Endothelial cell (in vitro differentiated cells): ENCODE measurements at places on chromosomes 3 and 15. TPM values are rescaled to one million over a fixed set of nuclear protein-coding genes. Genes with fewer than 3 reads are reported as not detected.

- DNase-seq: no peak
These were observed 6.6 kb downstream of the TP63 start for GRCh38 chr3:189637750-189638149.

- no peak for DNase-seq
These were observed 6.3 kb downstream of the PXYLP1 start for GRCh38 chr3:141237701-141238521.

DNA sequence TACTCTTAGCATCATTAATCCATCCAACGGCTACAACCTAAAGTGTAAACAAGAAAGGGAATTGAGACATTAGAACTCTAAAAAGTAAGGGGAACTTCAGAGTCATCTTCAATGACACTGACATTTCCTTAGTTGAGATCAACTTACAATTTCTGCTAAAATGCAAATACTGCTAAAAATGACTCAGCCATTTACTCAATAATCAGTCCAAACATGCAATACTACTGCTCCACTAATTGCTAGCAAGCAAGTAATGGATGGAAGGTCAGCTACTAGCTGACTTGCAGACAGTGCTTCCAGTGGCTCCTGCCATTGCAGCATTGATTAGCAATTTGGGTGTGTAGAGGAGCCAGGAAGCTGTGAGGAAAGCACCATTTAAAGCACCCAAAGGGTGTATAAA, 28.4 kb downstream of the CD200R1L start:
- DNase-seq: no peak

DNA sequence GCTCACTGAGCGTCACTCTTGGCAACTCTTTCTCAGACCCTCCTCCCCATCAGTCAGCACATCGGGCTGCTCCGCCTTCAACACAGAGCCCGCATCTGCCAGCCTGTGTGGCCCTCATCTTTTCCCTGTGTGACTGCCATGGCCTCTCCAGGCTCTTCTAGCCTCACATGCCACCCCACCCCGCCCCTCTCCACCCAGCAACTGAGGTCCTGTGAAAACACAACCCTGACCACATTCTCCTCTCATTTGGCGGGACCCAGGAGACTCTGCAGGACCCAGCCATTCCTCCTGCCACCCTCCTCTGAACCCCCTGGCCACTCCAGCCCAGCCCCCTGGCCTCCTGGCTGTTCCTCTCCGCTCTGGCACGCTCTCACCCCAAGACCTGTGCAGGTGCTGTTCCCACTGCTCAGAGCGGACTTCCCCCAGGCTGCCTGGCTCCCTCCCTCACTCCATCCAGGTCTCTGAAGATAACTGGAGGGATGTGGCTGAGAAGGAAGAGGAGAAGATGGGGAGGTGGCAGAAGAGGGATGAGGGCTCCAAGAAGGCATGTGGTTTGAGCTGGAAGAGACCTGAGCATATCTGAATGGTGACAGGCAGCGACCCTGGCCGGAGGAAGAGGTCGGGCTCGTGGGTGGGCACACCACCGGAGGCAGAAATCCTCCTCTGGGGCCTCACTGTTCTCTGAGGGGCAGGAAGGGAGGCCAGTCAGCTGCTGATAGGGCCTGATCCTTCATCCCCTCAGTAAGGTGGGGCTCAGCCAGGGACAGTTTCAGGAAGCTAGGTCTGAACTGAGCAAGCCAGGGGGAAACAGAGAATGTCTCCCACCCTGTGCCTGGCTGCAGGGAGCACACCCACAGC, 111.2 kb upstream of the RPL32 start:
- DNase-seq: no peak

Gene PLSCR4
- 11.3 TPM for total RNA-seq

GRCh38 chr15:43029476-43029875, 76.4 kb downstream of the UBR1 start:
- DNase-seq: no peak

Gene CORO2B
- total RNA-seq: 71.7 TPM

DNA sequence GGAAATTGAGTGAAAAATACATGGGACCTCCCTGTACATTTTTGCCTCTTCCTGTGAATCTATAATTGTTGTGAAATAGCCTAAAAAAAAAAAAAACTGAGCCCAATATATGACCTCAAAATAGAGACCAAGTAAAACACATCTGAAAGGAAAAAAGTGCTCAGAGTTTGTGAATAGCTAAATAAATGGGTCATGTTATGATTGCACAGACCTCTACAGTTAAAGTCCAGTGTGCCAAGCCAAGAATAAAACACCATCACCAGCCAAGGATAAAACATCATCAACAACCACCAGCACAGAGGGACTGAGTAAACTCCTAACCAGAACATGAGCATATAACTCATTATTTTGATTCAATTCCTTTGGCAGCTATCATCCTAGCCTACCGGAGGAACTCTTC, 115.6 kb upstream of the AGTR1 start:
- DNase-seq: no peak

Gene GATM
- total RNA-seq: 3.5 TPM

GRCh38 chr3:108088697-108089096, 2.1 kb downstream of the CD47 start:
- no peak for DNase-seq

- DNase-seq: no peak
These were observed 39.5 kb downstream of the CD86 start for GRCh38 chr3:122094693-122095092.

GRCh38 chr3:121152573-121152972, 244.6 kb downstream of the STXBP5L start:
- no peak for DNase-seq

DNA sequence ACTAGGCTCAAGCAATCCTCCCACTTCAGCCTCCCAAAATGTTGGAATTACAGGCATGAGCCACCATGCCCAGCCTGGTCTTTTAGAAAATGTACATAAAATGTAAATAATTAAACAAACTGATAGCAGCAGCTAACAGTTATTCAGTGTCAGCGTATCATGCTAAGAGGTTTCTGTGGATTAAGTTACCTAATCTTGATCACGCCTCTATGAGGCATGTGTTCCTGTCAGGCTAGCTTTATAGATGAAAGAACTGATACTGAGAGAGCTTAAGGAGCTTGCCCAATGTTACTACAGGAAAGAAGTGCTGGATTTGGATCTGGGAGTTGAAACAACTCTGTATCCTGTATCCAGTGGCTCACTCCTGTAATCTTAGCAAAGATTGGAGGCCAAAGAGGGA, 11.2 kb upstream of the MST1R start:
- no peak for DNase-seq

Gene CPNE9
- total RNA-seq: 0.31 TPM

- DNase-seq: no peak
These were observed 168.0 kb downstream of the GMNC start for GRCh38 chr3:190694335-190695001.
